Suppressor macrophage (primary cell): ENCODE measurements at places on chromosomes 7 and 10.

DNA sequence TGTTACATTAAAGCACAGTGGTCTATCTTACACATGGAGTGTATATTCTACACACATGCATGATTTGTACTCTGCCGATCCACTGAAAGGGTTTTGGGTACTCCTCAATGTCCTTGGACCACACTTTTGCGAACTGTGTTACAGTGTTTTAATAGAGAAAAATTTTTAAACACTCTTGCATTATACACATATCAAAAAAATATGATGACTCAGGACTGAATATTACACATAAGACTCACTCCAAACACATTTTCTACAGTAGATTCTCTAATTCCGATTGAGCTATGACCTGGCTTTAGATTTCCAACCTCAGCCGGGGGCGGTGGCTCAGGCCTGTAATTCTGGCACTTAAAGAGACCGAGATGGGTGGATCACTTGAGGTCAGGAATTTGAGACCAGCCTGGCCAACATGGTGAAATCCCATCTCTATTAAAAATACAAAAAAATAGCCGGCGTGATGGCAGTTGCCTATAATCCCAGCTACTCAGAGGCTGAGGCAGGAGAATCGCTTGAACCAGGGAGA is 222.4 kb downstream of the CACNA2D1 start:
- no peak for DNase-seq

- no peak for DNase-seq
Measured at GRCh38 chr10:67603086-67603485, 92.9 kb downstream of the CTNNA3 start.

DNA sequence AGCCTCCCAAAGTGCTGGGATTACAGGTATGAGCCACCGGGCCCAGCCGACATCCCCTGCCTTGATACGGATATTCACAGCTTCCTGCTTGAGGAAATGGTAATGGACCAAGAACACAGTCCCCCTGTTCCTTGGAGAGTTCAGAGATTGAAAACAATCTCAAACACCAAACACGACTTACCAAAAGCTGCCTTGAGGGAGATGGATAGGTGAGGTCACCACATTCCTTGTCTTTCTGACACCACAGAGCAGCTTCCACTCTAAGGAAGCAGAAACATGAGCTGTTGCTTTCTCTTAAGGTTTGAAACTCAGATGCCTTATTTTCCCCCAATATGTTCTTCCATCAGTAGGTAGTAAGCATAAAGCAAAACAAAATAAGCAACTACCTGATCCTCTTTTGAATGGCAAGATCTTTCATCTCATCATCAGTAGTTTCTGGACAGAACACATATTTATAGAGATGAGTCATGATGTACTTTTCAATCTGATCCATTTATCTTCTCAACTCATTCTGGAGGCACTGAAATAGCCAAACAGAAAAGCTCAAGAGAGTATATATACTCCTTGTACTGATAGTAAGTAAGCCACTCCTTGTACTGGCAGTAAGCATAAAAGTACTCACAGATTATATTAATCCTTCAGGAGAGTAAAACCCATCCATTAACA is 199.1 kb upstream of the KCTD7 start:
- no peak for DNase-seq

DNA sequence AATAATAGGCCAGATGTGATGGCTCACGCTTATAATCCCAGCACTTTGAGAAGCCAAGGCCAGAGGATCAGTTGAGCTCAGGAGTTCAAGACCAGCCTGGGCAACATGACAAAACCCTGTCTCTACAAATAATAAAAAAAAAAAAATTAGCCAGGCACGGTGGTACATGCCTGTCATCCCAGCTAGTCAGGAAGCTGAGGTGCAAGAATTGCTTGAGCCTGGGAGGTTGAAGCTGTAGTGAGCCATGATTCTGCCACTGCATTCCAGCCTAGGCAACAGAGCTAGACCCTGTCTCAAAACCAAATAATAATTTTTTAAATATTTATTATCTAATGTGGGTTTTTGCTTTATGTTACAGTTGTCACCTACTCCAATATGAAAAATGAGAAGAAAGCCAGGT is 178.9 kb downstream of the ADK start:
- DNase-seq, result no peak

DNA sequence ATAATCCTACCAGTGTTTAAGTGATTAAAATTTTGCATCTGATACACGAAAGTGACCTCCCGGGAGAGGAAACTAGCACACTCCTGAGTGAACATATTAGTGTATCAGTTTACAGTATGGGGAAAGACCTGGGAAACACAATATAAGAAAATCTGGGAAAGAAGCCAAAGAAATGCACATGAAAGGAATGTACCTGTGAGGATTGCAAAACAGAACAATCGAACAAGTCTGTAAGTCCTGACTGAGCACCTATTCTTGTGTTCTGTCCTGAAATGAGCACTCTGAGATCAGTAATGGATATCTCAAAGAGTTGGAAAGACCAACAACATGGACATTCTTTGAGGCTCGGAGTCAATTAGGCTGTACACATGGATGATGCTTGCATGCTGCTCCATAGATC is 554.7 kb downstream of the SORCS3 start:
- DNase-seq, result no peak

DNA sequence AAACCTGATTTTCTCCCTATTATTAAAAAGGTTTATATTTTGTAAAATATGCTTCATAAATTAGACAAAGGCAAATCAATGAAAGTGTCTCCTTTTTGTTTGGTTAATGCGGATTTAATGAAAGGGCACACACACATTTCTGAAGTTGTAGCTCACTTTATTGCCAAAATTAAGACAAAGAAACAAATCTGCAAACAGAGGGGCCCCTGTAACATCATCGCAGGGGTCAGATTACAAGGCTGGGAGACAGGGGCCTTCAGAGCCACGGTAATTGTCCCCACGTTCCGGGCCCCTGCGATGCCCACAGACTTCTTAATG is 22.4 kb downstream of the FGFBP3 start:
- no peak for DNase-seq

- DNase-seq, result no peak
Measured at GRCh38 chr7:96949766-96950165, 55.6 kb upstream of the DLX6 start.
